WTC11 (cell line): ENCODE measurements at places on chromosomes 2 and 18. TPM values are rescaled to one million over a fixed set of nuclear protein-coding genes. Genes with fewer than 3 reads are reported as not detected.

GRCh38 chr2:179796213-179797007 is 65.0 kb downstream of the ZNF385B start:
- DNase-seq, result no peak

The PARD3B gene
- total RNA-seq, result 4.5 to 5.9 TPM (median 5.6 TPM) in 3 replicates

The POMC gene
- 3.2 to 4.4 TPM (median 3.7 TPM) in 3 replicates for total RNA-seq

The KCNJ3 gene
- 0.31 to 0.69 TPM (median 0.32 TPM) in 3 replicates for total RNA-seq

DNA sequence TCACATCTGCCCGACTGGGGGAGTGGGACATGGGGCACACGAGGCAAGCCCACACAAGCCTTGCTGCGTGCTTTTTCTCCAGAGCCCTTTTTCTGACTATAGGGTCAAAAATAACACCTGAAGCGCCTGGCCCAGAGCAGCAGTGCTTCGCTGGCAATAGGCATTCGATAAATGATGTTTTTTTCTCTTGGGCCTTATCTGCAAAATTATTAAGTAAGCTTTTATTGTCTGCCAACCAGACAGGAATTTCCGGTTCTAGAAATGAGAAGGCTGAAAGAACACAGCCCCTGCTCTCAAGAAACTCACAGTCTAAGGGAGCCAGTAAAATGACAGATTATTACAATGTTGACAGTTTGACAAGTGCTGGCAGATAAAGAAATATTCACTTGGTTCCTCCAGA is 2.7 kb upstream of the TMBIM1 start:
- DNase-seq, result no peak

The MOGAT1 gene
- total RNA-seq, result 0.62 to 1.2 TPM (median 0.72 TPM) in 3 replicates

The RBM44 gene
- total RNA-seq, result 0.53 to 1.3 TPM (median 0.71 TPM) in 3 replicates

The PTPRM gene
- 8.6 to 11.1 TPM (median 9.2 TPM) in 3 replicates for total RNA-seq
